Stimulated activated CD4-positive, alpha-beta T cell treated with anti-CD3 and anti-CD28 coated beads, Interleukin-15, amount 100 ng/mL, for 48 hours (primary cell): ENCODE measurements at places on chromosomes 5 and 9.

DNA sequence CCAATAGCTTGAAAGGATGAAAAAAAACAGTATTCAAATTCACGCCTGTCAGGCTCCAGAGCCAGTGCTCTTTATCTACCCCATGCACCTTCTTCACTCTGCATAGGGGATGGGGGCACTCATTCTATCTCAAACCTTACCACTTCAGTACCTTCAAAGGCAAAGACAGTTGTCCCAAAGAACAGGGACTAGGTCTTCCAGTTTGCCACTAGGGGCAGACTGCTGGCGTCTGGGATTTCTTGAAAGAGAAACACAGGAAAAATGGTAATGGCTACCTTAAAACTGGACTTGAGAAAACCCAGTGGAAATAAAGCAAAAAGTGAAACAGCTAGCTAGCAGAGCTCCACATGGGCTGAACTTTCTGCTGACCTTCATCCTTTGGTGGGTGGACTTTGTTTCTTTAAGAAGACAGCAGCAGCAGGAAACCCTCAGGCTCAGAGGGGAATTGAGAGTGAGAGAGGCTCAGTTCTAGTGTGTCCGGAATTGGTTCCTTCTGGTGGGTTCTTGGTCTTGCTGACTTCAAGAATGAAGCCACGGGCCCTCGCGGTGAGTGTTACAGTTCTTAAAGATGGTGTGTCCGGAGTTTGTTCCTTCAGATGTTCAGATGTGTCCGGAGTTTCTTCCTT, 41.0 kb upstream of the SLC36A1 start:
- DNase-seq: no peak

DNA sequence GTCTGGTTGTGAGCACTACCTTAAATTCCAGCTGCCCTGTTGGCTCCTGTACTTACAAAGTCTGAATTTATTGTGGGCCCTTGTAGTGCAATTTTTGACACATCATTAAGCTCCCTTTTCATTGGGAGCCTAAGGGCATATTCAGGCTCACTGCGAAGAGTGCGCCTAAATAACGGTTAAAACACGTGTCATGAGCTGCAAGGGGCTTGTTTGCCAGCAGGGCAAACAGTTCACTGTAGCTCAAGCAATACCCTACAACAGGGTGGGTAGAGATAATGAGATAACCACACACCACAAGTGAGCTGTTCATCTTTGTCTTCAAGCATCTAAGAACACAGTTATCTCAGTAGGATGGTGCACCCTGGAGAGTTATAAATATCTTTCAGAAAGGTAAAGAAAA, 214.2 kb downstream of the SLF1 start:
- no peak for DNase-seq

GRCh38 chr9:94985649-94986048, 259.1 kb downstream of the AOPEP start:
- no peak for DNase-seq

DNA sequence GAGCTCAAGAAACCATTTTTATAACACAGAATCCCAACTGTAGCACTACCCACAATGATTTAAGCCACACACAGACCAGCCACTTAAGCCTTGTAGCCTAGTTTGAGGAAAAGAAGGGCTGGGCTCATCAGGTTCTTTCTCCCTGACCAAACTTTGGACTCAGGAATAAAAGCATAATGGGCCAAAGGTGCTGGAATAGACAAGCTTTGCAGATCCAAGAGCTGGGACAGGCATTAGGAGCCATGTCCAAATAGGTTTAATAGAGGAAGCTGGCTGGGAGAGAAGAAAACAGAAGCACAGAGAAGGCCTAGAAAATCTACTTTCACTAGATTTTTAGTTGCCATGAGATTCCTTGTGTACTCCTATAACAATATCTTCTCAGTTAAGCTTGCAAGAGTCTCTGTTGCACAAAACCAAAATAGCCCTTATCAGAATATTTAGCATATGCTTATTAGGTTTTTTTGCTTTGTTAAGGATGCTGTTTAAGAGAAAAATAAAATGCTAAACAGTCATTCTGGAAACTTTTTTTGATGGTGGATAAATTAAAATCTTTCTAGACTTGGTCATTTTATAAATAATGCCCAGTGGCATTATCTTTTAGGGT, 38.2 kb downstream of the CNOT8 start:
- no peak for DNase-seq

DNA sequence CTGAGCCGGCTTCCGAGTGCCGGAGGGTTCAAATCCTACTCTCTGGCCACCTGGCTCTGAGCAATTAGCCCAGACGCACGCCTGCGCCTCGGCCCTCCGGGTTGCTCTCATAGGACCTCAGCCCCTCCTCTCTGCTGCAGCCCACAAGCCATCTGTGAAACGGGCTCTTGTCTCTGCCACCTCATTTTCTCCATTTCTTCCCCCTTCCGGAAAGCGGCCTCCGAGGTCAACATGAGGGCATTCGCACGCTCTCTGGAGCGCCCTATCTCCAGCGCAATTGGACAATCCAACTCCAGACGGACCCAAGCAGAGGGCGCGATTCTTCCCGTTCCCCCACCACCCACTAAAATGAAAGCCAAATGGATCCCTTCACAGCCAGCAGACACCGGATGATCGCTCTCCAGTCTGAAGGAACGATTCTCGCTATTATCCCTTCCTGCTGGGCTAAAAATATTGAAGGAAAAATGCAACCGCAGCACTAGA, 41.5 kb downstream of the VAV2 start:
- DNase-seq: no peak

GRCh38 chr5:55418994-55419968, 111.5 kb downstream of the MTREX start:
- DNase-seq: no peak

DNA sequence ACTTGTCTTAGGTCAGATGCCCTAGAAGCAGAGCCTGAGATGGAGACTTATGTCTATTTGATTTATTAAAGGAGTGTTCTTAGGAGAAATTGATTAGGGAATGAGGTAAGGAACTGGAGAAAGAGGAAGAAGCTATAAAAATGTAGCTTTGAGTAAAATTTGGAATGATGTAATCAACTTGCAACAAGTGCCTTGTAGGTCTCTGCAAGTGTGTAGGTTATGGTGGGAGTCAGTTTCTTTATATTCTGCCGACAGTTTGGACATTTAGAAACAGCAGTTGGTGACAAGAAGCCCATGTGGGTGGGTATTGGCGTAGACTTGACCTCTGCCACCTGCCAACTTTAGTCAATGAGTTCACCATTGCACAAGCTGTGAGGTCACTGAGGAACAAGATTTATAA, 986.5 kb downstream of the CDH18 start:
- DNase-seq: no peak

GRCh38 chr5:180632768-180633167, 16.6 kb downstream of the FLT4 start:
- DNase-seq: no peak

DNA sequence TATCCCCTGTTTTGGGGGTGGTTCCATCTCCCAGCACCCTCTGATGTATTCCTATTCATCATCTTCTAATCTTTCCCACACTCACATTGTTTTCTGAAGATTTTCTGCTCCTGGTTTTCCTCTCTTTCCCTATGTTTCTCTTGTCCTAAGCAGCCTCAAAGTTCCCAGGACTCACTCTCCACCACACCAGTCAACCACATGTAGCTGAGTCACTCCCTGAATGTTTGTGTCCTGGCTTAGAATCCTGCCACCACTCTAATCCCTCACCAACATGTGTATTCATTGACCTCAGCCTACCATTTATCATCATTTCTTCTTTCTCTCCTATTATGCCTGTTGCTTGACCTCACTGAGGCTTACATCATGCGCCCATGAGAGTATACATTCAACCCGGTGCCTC, 282.4 kb upstream of the ADAMTS16 start:
- no peak for DNase-seq

- no peak for DNase-seq
These were observed 252.7 kb downstream of the EFNA5 start for GRCh38 chr5:107418071-107418470.

DNA sequence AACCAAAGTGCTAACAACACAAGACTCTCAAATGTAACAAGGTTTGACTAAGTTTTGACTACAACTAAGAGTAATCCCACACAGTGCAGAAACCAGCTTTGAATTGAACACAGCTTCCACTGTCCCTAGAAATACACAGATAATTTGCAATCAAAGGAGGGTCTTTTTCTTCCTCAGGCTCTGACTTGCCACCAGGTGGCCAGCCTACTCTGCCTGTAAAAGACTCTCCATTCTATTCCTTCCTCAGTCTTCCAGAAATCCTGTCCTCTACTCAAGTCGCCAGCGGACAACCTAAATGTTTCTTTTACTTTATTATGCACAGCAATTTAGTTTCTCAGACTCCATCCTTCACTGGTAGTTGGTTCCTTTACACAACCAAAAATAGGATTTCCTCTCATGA, 32.2 kb upstream of the MCTP1 start:
- no peak for DNase-seq

GRCh38 chr5:80251636-80252035, 4.2 kb downstream of the SERINC5 start:
- no peak for DNase-seq

DNA sequence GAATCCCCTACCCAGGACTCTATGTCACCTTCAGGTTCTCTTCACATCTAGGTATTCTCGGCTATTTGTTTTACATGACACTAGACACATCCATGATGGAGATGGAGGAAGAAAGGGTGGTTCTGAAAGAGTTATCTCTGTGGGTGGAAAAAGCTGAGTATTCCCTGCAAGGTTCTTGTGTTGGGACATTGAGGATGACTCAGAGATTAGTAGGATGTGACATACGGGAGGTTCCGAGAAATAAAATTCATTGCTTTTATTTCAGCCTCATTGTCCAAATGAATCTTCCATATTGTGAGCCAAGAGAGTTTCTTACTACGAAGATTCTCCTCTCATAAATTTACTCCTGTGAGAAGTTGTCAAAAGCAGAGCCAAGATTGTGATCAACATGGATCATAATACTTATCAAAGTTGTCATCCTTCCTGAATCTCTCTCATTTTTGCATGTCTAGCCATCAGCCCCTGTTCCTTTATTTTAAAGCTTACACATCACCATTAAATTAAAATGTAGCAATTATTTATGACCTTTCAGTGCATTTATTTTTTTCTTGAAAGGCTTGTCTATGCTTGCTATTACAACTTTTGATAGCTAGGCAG, 370.0 kb downstream of the PSAT1 start:
- DNase-seq: no peak

GRCh38 chr9:33044677-33045282, 19.7 kb downstream of the DNAJA1 start:
- no peak for DNase-seq

- DNase-seq: no peak
These were observed 267.0 kb upstream of the TYRP1 start for GRCh38 chr9:12425878-12426864.

DNA sequence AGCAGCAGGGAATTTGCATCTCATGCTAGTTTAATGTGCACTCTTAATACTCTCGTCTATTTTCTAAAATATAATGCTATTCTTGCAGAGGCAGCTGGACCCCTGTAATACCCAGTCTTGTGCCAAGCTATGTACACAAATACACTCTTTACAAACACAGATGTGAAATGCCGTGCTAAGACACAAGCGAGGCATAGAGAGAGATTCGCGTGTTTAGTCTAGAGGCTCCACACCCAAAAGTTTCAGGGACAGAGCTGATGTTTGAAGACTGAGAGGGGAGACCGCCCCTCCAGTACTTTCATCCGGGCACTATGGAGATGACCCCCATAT, 1.2 kb downstream of the DPYSL3 start:
- no peak for DNase-seq

DNA sequence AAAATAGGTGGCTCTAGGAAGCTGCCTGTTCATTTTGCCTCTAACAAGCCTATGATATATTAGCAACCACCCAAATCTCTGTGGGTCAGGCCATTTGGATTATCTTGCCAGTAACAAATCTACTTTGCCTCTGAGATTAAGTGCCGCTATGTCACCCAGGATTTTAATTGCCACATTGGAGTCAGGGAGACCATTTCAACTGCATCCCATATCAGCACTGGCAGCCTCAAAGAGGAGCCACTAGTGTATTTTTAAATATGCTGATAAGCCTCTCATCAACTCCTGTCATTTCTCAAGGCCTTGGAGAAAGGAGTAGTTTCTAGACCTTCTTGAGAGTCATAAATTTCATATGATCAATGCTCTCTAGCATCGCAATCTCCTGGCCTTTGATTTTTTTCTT, 12.1 kb upstream of the ADAMTS19 start:
- DNase-seq: no peak

DNA sequence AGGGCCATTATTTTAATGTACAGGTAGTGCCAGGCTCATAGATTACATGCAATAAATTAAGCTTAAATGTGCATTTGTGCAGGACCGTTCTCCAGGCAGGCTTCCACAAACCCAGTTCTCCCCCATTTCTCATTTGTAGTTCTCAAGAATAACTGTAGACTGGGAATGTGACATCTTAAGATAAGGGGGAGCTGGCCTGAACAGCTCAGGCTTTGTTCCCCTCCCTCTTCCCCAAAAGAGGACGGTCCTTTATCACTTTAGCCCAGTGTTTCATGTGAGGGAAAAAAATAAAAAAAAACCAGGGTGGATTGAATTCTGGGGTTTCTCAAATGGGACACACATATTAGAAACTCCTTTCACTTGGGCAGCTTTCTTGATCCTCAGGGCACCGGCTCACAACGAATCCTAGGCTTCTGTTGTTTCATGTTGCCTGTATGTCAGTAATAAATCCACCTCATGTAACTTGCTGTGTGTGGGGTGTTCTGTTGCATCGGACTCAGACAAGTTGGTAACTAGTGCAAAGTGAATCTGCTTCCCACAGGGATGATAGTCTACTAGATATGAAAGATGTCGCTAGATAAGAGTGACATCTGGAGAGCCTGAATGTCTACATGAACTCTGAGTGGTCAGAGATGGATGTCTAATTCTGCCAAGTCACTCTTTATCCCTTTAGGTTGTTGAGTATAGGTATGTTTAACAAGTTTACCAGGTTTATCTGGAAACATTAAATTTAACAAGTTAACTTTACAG, 2030.6 kb upstream of the NUDT12 start:
- DNase-seq: no peak

- DNase-seq: no peak
These were observed 87.5 kb upstream of the RANBP3L start for GRCh38 chr5:36389245-36389644.

GRCh38 chr5:173307695-173308094, 20.5 kb downstream of the STC2 start:
- no peak for DNase-seq

DNA sequence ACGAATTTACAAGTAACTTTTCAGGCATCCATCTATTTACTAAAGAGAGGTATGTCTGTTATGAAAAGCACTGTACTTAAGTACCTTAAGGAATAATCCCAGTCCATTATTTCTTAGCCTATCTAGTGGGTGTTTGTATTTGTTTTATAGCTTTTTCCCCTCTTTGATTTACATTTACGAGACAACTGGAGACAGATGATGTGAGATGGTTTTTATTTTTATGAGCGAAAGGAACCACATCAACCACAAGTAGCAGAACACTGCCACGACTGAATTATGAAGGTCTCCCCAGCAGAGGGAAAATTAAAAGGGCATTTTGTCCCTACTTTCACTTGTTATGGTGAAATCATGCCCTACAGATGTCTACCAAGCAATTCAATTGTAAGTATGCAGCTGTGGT, 357.8 kb downstream of the NFIB start:
- DNase-seq: no peak
